ENCODE measurements at places on chromosomes 4 and X. TPM values are rescaled to one million over a fixed set of nuclear protein-coding genes. Genes with fewer than 3 reads are reported as not detected.

- DNase-seq = no peak
Observed at GRCh38 chr4:148575577-148575976, 133.4 kb upstream of the NR3C2 start.

DNA sequence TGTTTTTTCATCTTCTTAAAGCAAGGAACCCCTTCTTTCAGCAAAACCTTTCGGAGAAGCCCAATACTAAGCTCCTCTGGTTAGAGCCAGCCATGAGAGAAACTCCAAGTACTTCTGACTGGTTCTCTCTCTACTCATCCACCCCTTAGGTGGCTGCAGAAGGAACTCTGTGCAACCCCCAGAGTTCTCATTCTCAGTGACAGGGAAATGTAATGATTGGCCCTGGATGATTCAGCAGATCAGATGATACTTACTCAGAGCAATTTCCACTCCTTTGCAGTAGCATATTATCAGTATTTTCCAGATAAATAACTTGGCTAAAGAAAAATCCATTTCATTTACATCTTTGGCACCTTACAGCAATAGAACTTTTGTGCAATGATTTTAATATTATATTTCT lies 3.2 kb downstream of the SPP1 start:
- no peak for DNase-seq

DNA sequence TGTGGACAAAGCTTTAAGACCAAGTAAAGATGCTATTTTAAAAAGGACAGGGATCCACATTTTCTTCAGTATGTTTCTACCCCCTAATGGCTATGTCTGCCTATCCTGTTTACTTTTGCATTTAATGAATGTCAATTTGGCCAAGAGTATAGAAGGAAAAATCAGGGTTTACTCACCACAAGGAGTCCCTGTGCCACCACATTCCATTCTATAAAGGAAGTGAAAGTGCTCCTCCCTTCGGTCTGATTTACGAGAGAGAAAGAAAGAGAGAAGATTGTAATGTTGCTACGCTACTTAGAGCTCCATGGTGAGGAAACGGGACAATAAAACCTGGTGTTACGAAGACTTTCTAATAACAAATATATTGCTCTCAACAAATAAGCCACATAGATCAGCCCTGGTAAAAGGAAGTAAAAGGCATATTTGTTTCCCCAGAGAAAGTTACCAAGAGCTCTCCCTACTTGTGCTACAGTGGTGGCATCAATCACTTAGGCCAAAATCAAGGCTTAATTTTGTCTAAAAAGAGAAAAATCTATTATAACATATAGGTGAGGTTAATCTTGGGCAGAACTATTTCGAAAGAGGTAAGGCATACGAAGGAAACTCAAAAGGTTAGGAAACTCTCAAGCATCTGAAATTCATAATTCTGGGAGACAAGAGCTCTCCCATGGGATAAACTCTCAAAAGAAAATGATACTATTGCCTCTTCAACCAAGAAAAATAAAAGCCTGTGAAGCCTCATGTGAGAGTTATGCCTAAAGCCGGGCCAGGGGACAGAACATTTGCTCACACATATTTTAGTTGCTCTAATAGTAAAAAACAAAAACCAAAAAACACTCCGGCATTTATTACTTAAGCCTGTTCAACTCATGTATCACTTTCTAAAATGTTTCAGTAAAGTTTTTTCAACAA lies 29.5 kb downstream of the TAPT1 start:
- DNase-seq = peak; percentile 34

DNA sequence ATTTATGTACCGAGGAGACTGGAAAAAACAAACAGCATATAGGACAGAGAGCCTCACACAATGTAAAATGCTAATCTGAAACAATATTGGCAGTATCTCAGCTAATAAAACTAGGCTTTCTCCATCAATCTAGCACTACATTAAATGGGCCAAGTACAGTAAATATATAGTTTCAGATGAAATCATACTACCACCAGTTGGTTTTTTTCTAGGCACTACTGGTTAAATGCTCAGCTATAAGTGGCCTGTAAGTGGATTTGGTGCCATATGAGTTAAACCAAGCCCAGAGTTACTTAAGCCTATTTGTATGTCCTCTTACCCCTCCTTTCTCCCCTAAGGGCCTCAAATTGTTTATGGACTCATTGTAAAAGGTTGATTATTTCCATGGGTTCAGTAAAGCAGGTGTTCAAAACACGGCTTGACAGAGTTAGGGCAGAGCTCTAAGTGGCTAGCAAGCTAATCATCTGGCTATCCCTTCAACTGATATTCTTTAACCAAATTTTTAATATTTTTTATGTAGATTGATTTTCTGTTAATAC lies 57.5 kb downstream of the FAM13A start:
- DNase-seq = no peak

DNA sequence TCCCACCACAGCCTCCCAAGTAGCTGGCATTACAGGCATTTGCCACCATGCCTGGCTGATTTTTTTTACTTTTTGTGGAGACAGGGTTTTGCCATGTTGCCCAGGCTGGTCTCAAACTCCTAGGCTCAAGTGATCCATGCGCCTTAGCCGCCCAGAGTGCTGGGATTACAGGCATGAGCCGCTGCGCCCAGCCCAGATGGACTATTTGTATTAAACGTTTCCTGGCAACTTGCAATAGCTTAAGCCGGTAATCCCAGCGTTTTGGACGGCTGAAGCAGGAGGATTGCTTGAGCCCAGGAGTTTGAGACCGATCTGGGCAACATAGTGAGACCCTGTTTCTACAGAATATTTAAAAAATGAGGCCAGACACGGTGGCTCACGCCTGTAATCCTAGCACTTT lies 18.4 kb downstream of the UBE2K start:
- no peak for DNase-seq

Gene EPHA5
- polyA plus RNA-seq = 0.70 TPM

Gene PAK3
- polyA plus RNA-seq = 5.4 TPM

Gene VSIG4
- polyA plus RNA-seq = 6.4 TPM

Gene C4orf54
- 1.0 TPM for polyA plus RNA-seq

Data from left renal cortex interstitium (tissue), 4 donors.